Activated CD4-positive, CD25-positive, alpha-beta regulatory T cell (primary cell): ENCODE measurements at places on chromosomes 2 and 18.

GRCh38 chr2:38442643-38443541 is 65.8 kb upstream of the ATL2 start:
- no peak for DNase-seq

GRCh38 chr2:159457589-159457988 is 158.8 kb downstream of the BAZ2B start:
- no peak for DNase-seq

- DNase-seq = no peak
Measured at GRCh38 chr2:71557321-71557720, 104.0 kb downstream of the DYSF start.

GRCh38 chr2:9094117-9094516 is 90.6 kb upstream of the MBOAT2 start:
- DNase-seq = no peak

- DNase-seq = no peak
Measured at GRCh38 chr18:12309683-12310198, 1.7 kb downstream of the TUBB6 start.

DNA sequence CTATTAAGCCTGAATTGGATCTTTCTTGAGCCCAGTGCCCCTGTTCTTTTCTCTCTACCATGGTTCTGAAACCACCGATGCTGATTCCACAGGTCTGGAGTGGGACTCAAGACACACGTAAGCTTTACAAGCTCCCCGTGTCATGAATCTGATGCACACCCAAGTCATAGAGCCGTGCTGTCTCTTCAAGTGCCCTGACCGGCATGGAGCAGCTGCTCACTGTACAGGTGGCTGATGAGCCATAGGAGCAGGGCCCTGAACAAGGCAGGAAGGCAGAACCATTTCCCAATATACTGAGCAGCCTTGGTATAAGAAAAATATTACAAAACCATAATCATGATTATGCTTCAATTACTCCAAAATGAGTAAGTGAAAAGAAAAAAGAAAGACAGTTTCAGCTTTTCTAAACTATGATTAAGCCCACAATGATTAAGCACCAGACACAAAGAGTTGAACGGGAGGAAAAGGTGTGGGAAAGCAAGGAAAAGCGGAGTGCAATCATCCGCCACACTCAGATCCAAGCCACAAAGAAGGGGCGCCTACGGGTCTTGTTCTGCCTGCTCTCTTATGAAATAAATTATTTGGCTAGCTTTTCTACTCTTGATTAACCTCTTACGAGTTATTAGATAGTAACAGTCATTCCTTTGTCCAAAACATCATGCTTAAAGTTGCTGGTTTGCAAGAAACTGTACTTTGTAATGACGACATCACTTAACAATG is 41.7 kb downstream of the NOL10 start:
- DNase-seq = no peak

DNA sequence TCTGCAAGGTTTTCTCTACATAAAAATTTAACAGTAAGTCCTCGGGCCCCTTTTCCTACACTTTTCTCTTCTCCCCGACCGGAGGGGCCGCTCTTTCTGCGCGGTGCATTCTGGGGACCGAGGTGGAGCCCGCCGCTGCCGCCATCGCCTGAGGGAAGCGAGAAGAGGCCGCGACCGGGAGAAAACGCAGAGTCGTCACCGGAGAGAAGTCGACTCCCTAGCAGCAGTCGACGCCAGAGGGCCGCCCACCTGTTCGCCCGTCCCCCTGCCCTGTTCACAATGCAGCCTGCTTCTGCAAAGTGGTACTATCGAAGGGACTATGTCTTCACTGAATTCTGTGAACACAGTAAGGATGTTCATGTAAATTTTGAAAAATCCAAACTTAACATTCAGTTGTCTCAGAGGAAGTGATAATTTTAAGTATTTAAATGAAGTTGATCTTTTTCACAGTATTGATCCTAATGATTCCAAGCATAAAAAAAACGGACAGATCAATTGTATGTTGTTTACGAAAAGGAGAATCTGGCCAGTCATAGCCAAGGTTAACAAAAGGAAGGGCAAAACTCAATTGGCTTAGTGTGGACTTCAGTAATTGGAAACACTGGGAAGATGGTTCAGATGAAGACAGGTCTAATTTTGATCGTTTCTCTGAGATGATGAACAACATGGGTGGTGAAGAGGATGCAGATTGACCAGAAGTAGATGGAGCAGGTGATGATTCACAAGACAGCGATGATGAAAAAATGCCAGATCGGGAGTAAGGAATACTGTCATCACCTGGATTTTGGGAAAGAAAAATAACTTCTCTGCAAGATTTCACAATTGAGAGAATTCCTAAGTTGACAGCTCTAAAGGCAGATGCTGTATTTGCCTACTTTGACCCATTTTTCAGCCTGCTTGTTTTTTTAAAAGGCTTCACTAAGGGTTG is 55.8 kb downstream of the ASXL2 start:
- peak; percentile 34 for DNase-seq

- DNase-seq = no peak
Measured at GRCh38 chr18:13451661-13452387, 233.3 kb downstream of the LDLRAD4 start.

GRCh38 chr2:219358170-219359075 is 25.9 kb upstream of the RESP18 start:
- DNase-seq = no peak

- DNase-seq = no peak
Measured at GRCh38 chr2:25347205-25347815, 5.6 kb upstream of the DNMT3A start.

GRCh38 chr18:69267895-69268294 is 132.8 kb upstream of the DOK6 start:
- DNase-seq = no peak

- DNase-seq = no peak
Measured at GRCh38 chr2:239889641-239890121, 135.5 kb downstream of the NDUFA10 start.

- no peak for DNase-seq
Measured at GRCh38 chr2:147177071-147177857, 667.6 kb upstream of the ACVR2A start.

DNA sequence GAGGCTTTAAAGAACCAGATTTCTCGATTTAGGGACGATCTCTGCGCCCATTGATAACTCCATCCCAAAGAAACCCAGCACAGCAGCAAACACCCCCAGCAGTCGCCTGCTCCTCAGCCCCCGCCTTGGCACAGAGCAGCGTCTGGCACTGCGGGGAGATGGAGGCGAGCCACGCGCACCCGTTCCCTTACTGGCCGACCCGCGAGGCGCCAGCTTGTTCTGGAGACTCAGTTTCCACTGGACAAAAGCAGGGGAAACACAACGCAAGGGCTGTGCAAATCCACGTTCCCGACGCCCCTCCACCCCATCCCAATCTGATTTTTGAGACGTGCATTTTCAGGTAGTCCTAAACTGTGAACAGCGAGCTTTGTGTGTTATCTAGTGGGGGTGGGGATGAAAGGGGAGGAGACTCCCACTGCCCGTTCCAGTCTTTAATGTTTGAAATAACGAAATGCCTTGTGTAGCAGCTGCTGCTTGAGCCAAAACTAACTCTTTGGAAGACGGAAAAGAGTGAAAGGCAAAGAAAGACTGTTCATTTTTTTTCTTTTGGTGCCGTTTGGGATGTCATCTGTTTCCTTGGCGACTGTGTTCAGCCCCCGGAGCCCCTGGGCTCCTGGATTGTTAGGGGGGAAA is 143.2 kb downstream of the MEIS1 start:
- no peak for DNase-seq

- DNase-seq = no peak
Measured at GRCh38 chr2:239839306-239839705, 185.8 kb downstream of the NDUFA10 start.

DNA sequence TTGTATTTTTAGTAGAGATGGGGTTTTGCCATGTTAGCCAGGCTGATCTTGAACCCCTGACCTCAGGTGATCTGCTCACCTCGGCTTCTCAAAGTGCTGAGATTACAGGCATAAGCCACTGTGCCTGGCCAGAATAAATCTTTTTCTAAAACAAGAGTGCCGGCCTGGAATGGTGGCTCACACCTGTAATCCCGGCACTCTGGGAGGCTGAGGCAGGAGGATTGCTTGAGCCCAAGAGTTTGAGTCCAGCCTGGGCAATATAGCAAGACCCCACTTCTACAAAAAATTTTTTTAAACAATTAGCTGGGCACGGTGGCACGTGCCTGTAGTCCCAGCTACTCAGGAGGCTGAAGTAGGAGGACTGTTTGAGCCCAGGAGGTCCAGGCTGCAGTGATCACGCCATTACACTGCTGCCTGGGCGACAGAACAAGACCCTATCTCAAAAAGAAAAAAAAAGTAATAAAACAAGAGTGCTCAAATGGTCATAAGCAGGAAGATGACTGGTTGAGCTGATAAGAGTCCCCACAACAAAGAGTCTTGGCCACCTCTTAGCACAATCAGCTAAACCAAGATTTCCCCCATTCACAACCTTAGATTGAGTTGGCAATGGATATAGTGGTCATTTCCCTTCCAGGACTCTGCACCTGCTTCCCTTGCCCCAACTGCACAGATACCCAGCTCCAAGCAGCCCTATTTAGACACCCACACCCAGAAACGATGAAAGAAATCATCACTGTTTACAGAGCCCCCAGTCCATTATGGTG is 5.8 kb upstream of the UCN start:
- no peak for DNase-seq

DNA sequence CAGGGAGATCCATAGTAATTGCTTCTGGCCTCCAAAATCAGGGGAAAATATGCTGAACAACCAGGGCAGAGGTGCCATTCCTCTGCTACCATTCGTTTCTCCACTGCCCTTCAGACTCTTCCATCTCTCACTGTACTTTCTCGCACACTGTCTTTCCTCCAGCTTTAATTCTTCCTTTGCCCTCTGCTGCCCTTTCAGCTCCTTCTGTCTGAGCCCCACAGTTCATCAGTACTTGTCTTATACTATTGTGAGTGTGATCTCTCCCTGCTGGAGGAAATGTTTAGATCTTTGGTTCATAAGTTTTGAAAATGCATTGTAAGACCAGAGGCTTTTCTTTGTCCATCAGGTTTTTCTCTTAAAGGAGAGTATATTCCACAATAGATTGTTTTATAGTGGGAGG is 184.9 kb upstream of the DTNA start:
- no peak for DNase-seq

DNA sequence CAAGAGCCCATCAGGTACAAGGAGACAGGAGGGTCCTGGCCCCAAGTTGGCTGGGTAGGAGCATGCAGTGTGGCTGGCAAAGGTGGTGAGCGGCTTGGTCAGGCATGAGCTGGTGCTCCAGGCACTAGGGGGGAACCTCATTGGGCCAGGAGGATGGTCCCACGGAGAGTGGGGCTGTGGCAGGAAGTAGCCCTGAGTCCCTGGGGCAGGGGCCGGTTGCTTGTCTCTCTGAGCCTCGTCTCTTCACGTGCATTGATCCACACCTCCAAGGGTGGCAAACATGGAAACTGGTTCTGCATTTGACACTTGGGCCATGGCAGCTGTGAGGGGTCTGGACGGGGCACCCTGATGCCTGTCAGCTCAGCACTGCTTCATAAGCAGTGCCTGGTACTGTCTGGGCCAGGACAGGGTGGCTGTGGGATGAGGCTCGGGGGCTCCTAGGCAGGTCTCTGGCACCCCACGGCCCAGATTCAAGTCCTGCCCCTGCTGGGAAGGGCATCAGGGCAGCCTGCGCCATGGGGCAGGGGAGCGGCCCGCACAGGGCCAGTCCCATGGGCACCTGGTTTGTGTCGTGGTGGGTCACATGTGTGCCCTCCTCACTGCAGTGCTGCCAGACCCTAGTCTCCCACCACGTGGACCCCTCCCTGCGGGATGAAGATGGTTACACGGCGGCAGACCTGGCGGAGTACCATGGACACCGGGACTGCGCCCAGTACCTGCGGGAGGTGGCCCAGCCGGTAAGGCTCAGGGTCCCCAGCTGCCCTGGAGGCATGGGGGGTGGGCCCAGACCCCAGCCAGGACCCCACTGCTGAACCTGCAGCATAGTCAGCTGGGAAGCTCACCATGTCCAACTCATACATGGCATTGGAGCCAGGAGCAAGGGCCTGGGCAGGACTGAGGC is 16.4 kb downstream of the ESPNL start:
- DNase-seq = no peak

DNA sequence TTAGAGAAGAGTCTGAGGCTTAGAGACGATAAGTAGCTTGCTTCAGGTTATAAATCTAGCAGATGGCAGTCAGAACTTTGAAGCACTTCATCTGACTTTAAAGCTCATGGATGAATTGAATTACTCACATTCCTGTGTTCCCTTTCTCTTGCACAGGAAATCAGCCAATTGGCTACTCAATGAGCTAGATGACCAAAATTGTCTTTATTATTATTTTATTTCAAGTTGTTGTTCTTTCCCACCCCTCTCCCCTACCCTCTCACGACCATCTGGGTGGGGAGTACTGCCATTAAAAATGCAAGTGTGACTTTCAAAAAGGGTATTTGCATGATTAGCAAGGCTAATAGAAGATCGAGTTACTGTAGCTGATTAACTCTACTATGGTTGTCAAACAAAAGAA is 491.1 kb downstream of the NR4A2 start:
- no peak for DNase-seq

GRCh38 chr2:96108151-96108540 is 8.2 kb downstream of the ADRA2B start:
- no peak for DNase-seq

- DNase-seq = no peak
Measured at GRCh38 chr2:136204971-136205370, 87.0 kb upstream of the CXCR4 start.

DNA sequence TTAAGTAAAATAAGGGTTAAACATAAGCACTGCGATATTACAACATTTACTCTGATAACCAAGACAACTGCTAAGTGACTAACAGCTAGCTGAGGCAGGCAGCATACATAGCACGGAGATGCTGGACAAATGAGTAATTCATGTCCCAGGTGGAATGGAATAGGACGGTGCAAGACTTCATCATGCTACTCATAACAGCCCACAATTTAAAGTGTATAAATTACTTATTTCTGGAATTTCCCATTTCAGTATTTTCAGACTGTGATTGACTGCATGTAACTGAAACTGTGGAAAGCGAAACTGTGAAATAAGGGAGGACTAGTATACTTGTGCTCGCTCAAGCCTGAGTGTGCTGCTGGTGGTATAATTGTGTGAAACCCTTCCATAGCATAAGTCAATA is 12.9 kb downstream of the IER3IP1 start:
- no peak for DNase-seq
